NCI-H1092 (cell line): ENCODE measurements at places on chromosomes 1 and 21.

DNA sequence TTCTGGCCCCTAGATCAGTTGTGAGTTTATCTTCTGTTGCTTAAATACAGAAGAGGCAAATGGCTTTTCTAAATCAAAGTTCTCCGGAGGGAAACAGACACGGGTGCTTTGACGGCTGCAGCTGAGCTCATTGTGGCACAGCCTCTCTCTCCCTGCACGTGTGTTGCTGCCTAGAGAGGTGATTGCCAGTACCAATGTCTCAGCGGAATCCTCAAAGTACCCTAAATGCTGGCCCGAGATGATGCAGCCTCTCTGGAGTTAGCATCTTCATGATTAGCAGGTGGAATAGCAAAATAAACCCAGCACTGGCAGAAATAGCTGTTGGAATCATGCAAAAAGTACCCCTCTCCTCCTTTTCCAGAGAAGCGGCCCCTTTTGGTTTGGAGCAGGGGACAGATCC, 192.2 kb downstream of the PRDM2 start:
- no peak for DNase-seq

GRCh38 chr1:14961661-14962267, 191.8 kb upstream of the TMEM51 start:
- no peak for DNase-seq

DNA sequence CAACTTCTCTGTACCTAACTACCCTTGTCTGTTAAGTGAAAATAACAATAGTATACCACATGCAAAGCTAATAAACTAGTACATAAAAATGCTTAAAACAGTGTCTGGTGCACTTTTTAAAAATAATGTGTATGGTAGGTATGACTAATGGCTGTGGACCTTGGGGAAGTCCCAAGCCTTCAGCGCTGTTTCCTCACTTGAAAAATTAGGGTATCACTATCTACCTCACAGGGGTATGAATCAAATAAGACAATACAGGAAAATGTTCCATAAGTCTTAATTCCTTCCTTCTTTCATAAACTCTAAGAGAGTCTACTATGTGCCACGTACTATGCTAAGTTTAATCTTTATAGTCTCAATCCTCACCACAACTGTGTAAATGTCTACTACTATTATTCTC, 32.0 kb downstream of the EGLN1 start:
- DNase-seq = no peak

GRCh38 chr1:24277420-24278169, 41.6 kb upstream of the GRHL3 start:
- DNase-seq = no peak

DNA sequence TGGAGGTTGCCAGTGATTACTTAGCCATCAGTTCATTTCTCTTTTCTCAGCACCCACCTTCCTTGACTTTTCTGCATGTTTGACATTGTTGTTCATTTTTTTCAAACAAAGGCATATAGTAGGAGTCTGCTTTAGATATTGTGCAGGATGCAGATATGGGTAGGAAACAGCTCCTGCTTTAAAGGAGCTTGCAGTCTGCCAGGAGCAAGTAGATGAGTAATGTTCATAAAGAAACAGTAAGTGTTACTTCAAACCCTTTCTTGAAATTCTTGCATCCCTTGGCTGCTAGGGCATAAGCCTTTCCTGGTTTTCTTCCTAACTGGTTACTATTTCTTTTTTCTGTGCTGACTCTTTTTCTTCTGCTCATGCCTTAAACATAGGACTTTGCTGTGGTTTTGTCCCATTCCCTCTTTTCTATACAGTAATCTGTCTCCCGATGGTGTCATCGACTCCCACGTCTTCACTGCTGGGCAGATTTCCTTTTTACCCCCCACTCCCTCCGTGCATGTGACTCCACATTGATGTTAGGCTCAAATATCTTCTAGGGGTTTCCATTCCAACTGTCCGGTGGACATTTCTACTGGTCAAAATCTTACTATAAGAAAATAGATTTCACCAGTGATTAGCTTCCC, 20.4 kb downstream of the PTGFRN start:
- no peak for DNase-seq

DNA sequence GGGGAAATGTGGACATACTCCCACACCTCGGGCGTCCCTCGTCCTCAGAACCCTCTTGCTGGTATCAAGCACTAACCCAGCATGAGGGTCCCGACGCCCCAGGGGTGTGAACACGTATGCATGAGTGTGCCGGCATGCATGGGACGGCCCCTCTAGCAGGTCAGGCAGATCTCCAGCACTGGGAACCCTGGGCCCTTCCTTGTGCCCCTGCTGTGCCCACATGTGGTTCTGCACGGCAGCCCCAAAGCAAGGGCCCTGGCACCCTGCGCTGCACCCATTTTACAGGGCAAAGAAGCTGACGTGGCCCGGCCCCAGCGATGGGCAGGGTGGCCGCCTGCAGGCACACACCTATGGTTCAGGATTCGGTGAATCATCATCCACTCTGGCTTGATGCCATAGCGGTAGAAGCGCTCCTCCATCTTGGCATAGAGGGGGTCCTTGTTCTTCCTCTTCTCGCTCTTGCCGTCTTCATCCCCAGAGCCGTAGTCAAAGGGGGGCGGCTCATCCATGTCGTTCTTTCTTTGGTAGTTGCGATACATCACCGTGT, 34.2 kb downstream of the CHD5 start:
- DNase-seq = no peak

DNA sequence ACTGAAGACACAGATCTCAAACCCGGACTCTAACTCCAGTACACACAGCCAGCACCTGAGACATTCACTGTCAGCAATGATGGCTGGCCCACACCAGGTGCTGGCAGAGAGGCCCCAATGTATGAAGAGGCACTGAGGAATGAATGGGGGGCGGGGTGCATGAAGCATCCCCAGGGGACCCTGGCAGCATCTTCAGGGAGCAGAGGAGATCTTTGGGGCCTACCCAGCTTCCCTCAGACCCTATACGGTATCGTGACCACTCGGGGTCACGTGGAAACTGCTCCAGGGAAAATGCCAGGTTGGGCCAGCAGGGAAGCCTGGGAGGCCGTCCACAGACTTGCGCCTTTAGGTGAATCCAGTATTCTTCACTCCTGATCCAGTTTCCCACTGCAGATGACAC, 84.3 kb downstream of the NPHP4 start:
- no peak for DNase-seq

DNA sequence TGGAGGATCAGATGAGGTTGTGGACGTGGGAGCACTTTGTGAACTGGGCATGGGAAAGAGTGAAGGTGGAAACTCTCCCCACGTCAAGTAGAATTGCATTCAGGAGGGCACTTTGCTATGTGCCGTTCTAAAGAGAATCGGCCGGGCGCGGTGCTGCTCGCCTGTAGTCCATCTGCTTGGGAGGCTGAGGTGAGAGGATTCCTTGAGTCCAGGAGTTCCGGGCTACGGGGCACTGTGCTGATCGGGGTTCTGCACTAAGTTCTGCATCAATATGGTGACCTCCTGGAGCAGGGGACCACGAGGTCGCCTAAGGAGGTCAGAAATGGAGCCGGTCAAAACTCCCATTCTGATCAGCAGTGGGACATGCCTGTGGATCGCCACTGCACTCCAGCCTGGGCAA, 141.9 kb downstream of the PEX14 start:
- DNase-seq = no peak

DNA sequence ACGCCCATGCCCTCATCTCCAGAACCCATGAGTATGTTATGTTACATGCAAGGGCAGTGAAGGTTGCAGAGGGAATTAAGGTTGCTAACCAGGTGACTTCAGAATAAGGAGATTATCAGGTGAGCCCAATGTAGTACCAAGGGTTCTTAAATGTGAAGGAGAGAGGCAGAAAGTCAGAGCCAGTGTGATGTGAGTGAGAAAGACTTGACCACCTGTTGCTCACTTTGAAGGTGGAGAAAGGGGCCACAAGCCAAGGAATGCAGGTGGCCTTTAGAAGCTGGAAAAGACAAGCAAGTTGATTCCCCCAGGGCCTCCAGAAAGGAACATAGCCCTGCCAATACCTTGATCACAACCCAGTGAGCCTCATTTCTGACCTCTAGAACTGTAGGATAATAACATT, 84.7 kb upstream of the CLDN14 start:
- no peak for DNase-seq

DNA sequence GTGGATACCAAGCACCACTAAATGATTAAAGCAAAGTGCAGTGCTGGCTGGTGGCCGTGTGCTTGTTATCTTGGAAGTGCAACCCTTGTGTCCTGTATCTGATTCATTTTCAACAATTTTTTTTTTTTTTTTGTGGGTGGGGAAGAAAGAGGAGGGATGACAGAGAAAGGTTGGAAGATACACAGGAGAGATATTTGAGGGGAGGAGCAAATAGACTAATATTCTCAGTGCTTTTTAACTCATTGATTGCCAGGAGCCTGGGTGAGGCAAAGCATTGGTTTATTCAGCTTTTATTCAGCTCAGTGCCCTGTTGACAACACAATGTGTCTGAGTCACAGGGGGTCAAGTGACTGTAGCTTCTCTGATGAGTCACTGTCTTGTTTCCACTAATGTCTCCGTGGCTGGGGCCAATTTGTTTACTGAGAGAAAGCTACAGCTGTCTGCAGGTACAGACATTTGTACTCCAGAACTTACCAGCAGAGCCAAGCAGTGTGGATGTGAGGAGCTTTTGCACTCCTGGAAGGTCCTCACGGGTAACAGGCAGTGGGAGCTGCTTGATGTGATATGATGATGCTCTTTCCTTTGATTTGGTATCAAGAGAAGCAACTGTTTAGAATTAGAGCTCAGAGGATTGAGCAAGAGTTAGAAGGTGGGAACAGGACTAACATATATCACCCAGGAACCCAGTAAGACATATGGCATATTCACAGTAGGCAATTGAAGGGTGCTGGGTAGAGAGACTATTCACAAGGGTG, 23.6 kb upstream of the DNM3 start:
- no peak for DNase-seq

DNA sequence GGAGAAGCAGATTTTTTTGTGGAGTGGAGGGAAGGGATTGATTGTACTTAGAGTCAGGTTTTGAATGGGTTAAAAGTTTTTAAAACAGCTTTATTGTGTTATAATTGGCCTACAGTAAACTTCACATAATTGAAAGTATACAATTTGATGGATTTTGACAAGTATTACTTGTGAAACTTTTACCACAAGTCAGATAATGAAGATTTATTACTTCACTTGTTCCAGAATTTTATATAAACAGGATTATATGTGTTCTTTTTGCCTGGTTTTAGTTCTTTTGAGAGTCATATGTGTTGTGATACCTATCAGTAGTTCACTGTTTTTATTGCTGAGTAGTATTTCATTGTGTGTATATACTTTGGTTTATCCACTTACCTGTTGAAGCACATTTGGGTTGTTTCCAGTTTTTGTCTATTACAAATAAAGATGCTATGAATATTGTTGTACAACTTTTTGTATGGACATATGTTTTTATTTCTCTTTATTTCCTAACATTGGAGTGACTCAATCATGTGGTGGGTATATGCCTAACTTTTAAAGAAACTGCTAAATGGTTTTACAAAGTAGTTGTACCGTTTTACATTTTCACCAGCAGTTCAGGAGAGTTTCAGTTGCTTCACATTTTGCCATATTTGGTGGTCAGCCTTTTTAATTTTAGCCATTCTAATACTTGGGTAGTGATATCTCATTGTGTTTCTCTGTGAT, 71.0 kb downstream of the DYRK1A start:
- DNase-seq = no peak

- no peak for DNase-seq
Observed at GRCh38 chr1:204879351-204879750, 8.7 kb downstream of the NFASC start.

DNA sequence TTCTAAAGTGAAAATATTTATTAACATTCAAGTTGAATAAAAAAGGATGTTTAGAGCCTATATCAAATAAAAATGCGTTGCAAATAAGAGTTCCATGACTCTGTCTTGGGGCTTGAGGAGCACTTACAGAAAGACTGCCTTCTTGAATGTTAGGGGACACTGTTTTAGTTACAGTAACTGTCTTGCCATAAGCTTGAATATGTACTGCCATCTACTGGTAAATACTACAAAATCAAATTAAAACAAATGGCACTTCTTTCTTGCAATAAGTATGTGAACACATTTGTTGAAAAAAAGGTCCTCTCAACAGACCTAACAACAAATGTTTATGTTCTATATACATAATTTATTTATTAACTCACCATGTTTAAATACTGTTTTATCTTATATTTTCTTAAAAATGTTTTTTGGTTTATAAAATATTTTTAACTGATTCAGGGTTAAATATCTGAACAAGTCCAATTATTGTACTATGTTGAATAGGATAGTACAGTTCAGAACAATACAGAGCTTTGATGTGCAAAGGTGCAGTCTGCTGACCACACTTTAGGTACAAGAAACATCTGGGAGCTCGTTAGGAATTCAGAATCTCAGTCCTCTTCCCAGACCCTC, 199.5 kb downstream of the LRRIQ3 start:
- DNase-seq = peak; percentile 3

DNA sequence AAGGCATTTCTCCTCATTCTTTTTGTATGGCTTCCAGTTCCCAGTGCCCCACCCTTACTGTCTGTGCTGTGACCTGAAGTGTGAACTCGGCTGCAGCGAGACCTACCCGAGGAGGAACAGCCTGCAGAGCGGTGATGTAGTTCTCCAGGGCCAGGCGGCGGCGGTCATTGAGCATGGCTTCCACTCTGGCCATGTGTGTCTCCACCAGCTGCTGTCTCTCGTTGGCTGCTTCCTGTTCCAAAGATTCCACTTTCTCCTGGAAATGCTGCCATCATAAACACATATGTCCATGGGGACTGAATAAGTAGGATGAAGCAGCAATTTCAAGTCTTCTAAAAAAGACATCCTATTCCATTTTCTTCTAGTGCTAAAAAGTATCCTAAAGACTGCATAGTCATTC, 195.6 kb downstream of the APP start:
- no peak for DNase-seq

GRCh38 chr1:72013161-72013560, 269.2 kb downstream of the NEGR1 start:
- no peak for DNase-seq

GRCh38 chr1:206059355-206059915, 6.5 kb downstream of the RHEX start:
- DNase-seq = no peak

- DNase-seq = no peak
Observed at GRCh38 chr1:47703981-47704596, 266.2 kb downstream of the FOXD2 start.

DNA sequence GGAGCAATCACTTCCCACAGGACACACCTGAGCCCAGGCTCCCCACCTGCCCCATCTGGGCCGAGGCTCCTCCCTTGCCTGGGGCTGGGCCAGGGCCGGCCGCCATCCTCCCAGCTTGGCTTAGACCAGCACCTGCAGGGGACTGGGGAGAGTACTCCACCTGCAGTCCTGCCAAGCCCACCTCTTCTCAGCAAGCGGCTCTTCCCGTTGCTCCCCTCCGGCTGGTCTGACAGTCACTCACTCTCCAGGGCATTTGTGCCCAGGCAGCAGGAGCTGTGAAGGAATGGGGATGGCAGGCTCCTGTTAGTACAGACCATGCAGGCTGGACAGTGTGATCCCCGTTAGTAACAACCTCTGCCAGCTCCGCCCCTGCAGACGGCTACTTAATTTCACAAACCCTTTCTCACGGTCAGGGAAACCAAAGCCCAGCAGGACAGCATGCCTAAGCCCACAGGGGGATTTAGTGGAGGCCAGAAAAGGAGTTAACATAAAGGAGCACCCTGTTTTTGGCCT, at the start of gene FYB2:
FYB2 (minus strand) TSS at position 18 of the 513 bp plus-strand sequence. CDS start 114 bp downstream, outside the sequence.
- DNase-seq = no peak
